Endothelial cell (in vitro differentiated cells): ENCODE measurements at places on chromosomes 11 and 22.

DNA sequence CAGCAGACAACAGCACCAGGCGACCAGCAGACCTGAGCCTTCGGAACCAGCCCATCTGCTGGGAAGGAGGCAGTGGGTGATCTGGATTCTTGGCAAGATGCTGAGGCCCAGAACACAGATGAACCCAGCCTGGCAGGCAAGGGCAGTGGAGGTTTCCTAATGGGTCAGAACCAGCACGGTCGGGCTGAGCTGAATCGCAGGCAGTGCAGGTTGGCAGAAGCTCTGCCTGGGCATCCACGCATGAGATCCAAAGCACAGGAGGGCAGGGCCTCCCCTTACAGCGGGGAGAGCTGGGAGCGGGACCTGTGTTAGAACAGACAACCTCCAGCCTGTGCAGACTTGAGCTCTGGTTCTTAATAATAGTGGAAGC, 47.5 kb downstream of the DSCAML1 start:
- no peak for DNase-seq
- no peaks in the 10 kb centered on the region for H3K4me1 ChIP-seq
- H3K27me3 ChIP-seq: peaks cover 5% of the 10 kb centered on the region

GRCh38 chr11:47418454-47419259, 7.6 kb downstream of the PSMC3 start:
- H3K27ac ChIP-seq: no peak overlapping the region
- peaks cover 27% of the 10 kb centered on the region for H3K36me3 ChIP-seq
- H3K27me3 ChIP-seq: peaks cover 21% of the 10 kb centered on the region
- no peak for DNase-seq
- no peak overlapping the region for H3K4me3 ChIP-seq

- H3K4me1 ChIP-seq: peaks cover 23% of the 10 kb centered on the region
- peak; percentile 63 for DNase-seq
- H3K27me3 ChIP-seq: peaks cover 8% of the 10 kb centered on the region
- H3K36me3 ChIP-seq: peaks cover 24% of the 10 kb centered on the region
- peak overlapping the region; percentile 82 for H3K27ac ChIP-seq
These were observed 28.5 kb downstream of the MAFF start for GRCh38 chr22:38230108-38230825.

DNA sequence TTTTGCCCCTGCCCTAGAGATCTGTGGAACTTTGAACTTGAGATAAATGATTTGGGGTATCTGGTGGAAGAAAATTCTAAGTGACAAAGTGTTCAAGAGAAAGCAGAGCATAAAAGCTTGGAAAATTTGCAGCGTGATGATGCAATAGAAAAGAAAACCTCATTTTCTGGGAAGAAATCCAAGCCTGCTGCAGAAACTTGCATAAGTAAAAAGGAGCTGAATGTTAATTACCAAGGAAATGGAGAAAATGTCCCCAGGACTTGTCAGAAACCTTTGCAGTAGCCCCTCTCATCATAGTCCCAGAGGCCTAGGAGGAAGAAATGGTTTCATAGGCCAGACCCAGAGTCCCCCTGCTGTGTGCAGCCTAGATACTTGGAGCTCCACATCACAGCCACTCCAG, 686.9 kb downstream of the FAM181B start:
- H3K4me1 ChIP-seq: peaks cover 4% of the 10 kb centered on the region
- no peak overlapping the region for H3K4me3 ChIP-seq
- H3K27ac ChIP-seq: no peak overlapping the region
- no peak for DNase-seq
- peaks cover 2% of the 10 kb centered on the region for H3K27me3 ChIP-seq

GRCh38 chr22:45686004-45686403, 14.4 kb downstream of the ATXN10 start:
- no peaks in the 10 kb centered on the region for H3K27me3 ChIP-seq
- no peak for DNase-seq
- H3K4me1 ChIP-seq: peaks cover 8% of the 10 kb centered on the region
- no peak overlapping the region for H3K27ac ChIP-seq

- no peak for DNase-seq
- peaks cover 31% of the 10 kb centered on the region for H3K4me1 ChIP-seq
- H3K27me3 ChIP-seq: peaks cover 9% of the 10 kb centered on the region
- no peak overlapping the region for H3K27ac ChIP-seq
- H3K36me3 ChIP-seq: peaks cover 5% of the 10 kb centered on the region
These were observed 10.1 kb downstream of the FAM83F start for GRCh38 chr22:40004836-40005235.

GRCh38 chr22:50032109-50032871, 19.7 kb upstream of the IL17REL start:
- no peak overlapping the region for H3K4me3 ChIP-seq
- no peak overlapping the region for H3K27ac ChIP-seq
- no peaks in the 10 kb centered on the region for H3K27me3 ChIP-seq
- H3K36me3 ChIP-seq: no peaks in the 10 kb centered on the region
- DNase-seq: no peak
- no peaks in the 10 kb centered on the region for H3K4me1 ChIP-seq

GRCh38 chr22:30989474-30989873, 20.4 kb downstream of the TUG1 start:
- H3K27me3 ChIP-seq: peaks cover 4% of the 10 kb centered on the region
- DNase-seq: no peak
- no peak overlapping the region for H3K27ac ChIP-seq
- H3K36me3 ChIP-seq: no peaks in the 10 kb centered on the region
- peaks cover 7% of the 10 kb centered on the region for H3K4me1 ChIP-seq

DNA sequence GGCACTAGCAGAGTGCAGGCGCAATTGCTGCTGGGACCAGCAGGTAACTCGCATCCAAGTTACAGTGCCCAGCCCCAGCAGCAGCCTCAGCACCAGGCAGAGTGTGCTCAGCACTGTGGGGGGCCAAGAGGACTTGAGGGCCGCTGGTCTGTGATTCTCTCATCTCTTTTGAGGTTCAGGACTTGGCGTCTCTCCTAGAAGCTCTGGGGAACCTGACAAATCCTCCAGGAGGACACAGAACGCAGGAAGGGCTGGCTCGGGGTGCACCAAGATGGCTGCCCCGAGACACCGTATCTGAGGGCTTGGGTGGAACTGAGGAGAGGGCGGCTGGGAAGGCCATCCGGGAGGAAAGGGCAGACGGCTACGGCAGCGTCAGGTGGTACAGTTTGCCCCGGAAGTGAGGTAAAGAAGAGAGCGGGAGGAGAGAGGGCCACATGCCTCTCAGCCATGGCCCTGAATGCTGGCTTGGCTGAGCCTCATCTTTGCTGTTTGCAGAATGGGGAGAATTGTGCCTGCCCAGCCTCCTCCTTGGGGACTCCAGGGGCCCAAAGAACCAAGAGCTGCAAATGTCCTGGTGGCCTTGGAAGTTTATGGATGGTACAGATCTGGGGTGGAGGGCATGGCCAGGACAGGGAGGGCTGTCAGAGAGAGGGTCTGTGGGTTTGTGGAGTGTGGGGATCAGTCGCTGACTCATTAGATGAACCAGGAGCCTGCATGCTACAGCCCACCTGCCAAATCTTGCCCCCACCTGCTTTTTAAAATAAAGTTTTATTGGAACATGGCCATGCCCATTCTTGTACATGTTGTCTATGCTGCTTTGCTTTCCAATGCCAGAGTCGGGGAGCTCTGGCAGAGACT, 78.0 kb downstream of the MYEOV start:
- no peak overlapping the region for H3K27ac ChIP-seq
- H3K4me1 ChIP-seq: peaks cover 6% of the 10 kb centered on the region
- DNase-seq: no peak
- no peak overlapping the region for H3K4me3 ChIP-seq

DNA sequence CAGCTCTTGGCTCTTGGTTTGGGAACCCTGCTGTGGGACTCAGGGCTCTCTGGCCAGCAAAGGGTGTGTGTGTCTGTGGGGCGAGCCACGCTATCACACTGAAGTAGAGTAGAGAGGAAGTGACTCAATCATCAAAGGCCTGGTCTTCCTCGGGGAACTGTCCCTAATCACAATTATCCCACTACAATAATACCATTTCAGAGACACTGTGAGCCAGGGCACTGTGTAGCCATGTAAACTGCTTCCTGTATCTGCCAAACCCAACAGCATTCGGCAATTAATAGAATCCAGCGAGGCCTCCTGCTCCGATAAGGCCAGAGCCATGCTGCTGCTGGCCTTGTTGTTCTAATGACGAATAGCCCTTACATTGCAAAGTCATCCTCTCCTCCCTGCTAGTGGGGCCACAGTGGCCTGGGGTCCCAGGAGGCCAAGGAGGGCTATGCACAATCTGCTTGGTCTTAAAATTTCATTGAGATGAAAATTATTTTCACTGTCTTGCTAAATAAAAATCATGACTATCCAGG, 49.8 kb upstream of the LMO2 start:
- H3K36me3 ChIP-seq: no peaks in the 10 kb centered on the region
- no peak overlapping the region for H3K4me3 ChIP-seq
- H3K27ac ChIP-seq: peak overlapping the region; percentile 42
- peaks cover 41% of the 10 kb centered on the region for H3K4me1 ChIP-seq
- DNase-seq: no peak

DNA sequence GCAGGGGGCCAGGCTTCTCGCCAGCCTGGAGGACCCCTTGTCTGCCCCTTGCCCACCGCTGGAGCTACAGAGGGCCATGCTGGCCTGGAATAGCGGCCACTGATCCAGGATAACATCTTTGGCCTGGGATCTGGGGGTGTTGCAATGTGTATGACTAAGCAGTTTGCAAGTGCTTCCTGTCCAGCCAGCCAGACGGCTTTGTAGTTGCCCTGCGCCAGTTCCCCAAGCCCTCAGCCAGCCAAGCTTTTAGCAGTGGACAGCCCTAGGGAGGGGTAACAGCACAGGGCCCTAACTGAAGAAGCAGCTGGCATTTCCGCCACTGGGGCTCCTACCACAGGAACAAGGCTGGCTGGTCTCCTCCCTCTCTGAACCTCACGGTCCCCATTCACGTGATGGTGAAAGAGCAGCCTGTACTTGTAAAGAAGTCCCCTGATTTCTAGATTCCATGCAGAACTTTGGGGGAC, 32.1 kb downstream of the UQCR10 start:
- no peak overlapping the region for H3K4me3 ChIP-seq
- peaks cover 3% of the 10 kb centered on the region for H3K27me3 ChIP-seq
- H3K27ac ChIP-seq: no peak overlapping the region
- peaks cover 34% of the 10 kb centered on the region for H3K36me3 ChIP-seq

DNA sequence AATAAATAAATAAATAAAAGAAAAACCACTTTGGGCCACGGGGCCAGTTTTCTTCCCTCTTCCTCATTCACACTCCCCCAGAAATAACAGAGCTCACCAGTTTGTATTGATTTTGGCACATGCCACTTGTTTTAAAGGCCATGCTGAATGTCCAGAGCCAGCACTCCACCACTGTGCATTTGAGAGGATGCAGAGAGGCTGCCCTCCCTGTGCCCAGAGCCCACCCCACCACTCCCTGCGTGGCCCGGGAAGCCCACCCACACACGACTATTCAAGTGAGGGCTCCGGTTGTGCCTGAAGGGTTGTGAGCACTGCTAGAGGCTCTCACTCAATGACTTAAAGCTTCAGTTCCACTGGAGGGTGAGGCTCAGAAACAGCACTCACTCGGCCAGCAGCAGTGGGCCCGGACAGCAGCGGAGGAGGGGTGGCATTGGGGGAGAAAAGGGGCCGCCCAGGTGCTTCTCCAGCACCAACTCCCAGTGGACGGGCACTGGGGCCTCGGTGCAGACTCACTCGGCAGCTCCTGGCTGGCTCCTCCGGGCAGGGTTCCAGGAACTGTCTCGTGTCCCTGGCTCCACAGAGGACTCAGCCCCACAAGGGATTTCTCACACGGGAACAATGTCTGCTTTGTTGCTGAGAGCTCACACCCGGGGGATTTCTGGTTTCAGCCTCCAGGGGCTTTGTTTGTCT, 112.7 kb downstream of the SHANK2 start:
- DNase-seq: no peak
- H3K27ac ChIP-seq: no peak overlapping the region
- H3K27me3 ChIP-seq: peaks cover 3% of the 10 kb centered on the region
- no peak overlapping the region for H3K4me3 ChIP-seq

GRCh38 chr22:25833091-25833490, 91.1 kb downstream of the MYO18B start:
- H3K4me3 ChIP-seq: no peak overlapping the region
- no peaks in the 10 kb centered on the region for H3K36me3 ChIP-seq
- H3K27ac ChIP-seq: no peak overlapping the region
- no peaks in the 10 kb centered on the region for H3K4me1 ChIP-seq

- peaks cover 10% of the 10 kb centered on the region for H3K27me3 ChIP-seq
- DNase-seq: no peak
- peaks cover 17% of the 10 kb centered on the region for H3K36me3 ChIP-seq
- no peaks in the 10 kb centered on the region for H3K4me1 ChIP-seq
- H3K4me3 ChIP-seq: no peak overlapping the region
These were observed 6.2 kb downstream of the MS4A10 start for GRCh38 chr11:60791153-60791933.

DNA sequence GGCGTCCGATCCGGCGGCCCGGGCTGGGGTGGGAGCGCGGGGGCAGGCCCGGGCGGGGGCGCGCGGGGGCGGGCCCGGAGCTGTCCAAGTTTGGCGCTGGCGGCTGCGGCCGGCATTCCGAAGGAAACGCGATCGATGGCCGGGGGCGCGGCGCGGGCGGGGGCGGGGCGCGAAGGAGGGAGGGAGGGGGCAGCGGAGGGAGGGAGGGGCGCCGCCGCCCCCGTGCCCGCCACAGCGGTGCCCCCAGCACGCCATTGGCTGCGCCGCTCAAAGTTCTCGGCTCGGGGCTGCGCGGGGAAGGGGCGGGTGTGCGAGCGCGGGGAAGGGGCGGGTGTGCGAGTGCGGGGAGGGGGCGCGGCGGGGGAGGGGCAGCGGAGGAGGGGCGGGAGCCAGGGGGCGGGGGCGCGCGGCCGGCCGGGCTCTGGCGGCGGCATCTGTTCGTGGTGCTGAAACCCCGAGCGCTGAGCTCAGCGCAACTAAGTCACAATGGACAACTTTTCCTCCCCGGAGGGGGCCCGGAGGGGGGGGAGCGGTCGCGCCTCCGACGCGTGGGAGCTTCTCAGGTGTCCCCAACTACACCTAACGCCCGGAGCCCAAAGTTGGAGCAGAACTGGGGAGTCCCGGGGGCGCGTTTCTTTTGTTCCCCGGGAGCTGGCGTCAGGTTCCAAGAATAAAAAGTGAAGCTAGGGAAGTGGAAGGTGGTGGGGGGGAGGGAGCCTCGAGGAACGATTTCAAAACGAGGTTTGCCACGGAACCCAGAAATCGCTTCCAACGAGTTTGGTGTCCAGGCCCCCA, 2.2 kb downstream of the PHF21B start:
- peak; percentile 85 for DNase-seq
- H3K4me1 ChIP-seq: peaks cover 18% of the 10 kb centered on the region
- peak overlapping the region; percentile 86 for H3K4me3 ChIP-seq
- H3K36me3 ChIP-seq: peaks cover 7% of the 10 kb centered on the region
- H3K27me3 ChIP-seq: peaks cover 9% of the 10 kb centered on the region

GRCh38 chr11:10414659-10415058, 40.4 kb upstream of the AMPD3 start:
- H3K4me1 ChIP-seq: peaks cover 21% of the 10 kb centered on the region
- H3K4me3 ChIP-seq: no peak overlapping the region
- DNase-seq: peak; percentile 18
- peaks cover 4% of the 10 kb centered on the region for H3K27me3 ChIP-seq
